ENCODE measurements at places on chromosomes 12 and 14.

DNA sequence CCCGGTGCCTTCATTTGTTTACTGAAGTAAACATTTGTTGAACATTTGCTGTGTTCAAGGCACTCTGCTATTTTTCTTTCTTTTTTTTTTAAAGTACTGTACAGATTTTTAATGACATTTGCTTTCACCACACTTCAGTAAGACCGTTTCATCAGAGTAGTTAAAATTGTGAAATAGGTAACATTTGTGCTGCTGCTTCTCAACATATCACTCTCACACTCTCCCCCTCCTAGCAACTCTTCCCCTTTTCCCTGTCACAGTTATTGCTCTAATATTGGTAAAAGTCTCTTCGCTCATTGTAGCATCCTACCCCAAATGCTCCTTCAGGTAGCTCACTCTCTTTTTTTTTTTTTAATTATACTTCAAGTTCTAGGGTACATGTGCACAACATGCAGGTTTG, 49.6 kb downstream of the SRGAP1 start:
- no peak for DNase-seq

GRCh38 chr12:91191513-91192111, 9.0 kb upstream of the DCN start:
- no peak for DNase-seq

DNA sequence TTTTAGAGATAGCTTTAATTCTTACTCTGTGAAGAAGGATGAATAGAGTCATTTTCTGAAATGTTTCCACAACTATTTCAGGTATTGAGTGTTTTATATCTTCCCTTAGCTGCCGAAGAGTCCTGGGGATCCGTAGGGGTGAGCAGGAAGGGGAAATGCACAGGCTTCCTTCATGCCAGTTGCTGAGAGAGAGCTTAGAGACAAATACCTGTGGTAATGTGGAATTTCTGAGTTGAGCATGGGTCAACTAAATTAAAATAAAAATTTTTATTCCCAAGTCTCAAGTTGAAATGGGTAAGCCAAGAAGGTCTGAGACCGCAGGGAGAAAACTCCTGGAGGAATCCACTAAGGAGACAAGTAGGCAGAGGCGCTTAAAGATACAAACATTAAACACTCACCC, 185.7 kb downstream of the DAD1 start:
- DNase-seq, result no peak

- DNase-seq, result no peak
These were observed 155.7 kb upstream of the GSC start for GRCh38 chr14:94925416-94926173.

- no peak for DNase-seq
These were observed at the start of gene OR10A7 for GRCh38 chr12:55220725-55221124. Gene OR10A7 (plus strand): TSS chr12:55221025. CDS start chr12:55221025, 0 bp downstream.

DNA sequence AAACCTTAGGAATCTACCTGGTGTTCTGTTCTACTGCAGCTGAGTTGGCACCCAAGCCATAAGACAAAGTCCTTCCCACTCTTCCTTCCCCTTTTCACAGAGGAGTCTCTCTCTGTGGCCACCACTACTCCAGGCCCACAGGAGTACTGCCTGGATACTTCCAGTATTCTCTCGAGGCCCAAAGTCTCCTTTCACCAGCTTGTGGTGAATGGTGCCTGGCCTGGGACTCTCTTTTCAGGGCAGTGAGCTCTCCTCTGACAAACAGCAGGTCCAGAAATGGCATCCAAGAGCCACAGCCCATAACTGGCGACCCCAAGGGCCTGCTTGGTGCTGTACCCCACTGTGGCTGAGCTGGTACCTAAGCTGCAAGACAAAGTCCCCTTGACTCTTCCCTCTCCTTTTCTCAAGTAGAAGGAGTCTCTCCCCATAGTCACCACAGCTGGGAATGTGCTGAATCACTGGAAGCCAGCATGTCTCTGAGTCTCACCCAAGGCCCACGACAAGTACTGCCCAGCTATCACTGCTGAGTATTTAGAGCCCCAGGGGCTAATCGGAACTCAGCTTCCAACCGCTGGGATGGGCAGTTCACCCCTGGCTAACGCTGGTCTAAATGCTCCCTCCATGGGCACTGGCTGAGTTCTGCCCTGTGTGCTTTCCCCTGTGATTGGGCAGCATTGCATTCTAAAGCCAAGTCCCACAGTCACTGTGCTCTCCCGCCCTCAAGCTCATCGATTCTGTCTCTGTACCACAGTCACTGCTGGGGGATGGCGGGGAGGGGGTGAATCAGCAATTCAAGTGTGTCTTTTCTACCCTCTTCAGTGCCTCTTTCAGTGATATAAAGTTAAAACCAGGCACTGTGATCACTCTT, 6.1 kb downstream of the A2ML1 start:
- no peak for DNase-seq

DNA sequence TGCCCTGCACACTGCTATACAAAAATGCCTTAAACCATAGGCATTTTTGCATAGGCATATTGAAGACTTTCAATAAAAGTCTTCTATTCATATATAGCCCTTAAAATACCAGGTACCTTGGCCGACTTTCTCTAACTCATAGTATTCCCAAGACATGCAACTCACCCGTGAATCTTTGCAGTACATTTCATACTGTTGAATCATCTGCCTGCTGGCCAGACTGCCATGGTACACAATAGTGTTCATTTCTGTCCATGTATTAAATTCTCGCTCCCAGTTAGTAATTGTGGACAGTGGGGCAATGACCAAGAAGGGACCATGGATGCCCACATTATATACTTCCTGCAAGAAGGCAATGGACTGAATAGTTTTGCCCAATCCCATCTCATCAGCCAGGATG, 24.3 kb upstream of the SUPT16H start:
- no peak for DNase-seq

DNA sequence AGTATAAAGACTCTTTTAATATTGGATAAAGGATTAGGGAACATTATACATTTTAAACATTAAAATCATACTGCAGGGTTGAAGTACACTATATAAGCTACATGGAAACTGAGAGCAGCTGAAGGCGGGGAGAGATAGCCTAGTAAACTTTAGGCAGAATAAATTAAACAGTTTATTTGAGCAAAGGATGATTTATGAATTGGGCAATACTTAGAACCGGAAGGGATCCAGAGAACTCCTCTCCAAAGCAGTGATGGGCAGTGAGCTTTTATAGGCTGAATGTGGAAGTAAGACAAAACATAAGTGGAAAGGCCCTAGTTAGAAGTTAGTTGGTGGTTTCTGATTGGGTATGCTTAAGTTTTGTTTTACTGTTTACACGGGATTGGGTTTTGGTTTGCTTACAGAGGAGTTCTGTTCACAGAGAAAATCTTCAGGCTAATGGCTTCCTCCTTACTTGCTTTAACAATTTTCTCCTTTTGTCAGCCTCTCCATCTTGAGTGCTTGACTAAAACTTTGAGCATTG, 18.9 kb downstream of the LEMD3 start:
- DNase-seq, result no peak

- DNase-seq, result no peak
These were observed 36.6 kb upstream of the AMN start for GRCh38 chr14:102885737-102886447.

DNA sequence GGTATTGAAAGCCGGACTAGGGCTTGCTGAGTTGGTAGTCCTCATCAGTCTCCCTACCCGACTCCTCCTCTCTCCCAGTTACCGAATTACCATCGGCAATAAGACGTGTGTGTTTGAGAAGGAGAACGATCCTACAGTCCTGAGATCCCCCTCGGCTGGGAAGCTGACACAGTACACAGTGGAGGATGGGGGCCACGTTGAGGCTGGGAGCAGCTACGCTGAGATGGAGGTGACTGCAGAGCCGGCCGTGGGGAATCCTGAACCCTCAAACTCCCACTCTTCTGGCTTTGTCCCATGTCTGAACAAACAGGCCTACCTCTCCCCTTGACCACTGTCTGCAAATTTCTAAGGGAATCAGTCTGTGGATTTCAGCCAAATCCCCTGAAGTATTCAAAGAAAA, 82.9 kb downstream of the ACACB start:
- DNase-seq, result no peak

- no peak for DNase-seq
These were observed 20.5 kb downstream of the ACTN1 start for GRCh38 chr14:68958553-68958952.

GRCh38 chr14:64117671-64118402, 176.3 kb downstream of the ESR2 start:
- no peak for DNase-seq

GRCh38 chr12:100164153-100164704, 21.6 kb upstream of the BLTP3B start:
- no peak for DNase-seq

DNA sequence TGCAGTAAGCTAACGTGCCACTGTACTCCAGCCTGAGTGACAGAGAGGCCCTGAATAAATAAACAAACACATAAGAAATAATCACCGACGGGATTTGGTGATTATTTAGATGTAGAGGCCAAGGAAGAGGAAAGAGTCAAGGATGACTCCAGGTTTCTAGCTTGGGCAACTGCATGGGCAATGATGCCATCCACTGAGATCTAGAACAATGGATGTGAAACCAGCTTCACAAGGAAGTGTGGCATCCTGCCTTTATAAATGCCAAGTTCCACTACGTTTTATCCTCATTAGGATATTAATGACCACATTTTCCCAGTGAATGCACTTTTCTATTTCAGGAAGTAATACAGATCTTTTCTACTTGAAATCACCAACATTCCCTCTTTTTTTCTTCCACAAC, 10.9 kb upstream of the PTGER2 start:
- no peak for DNase-seq

GRCh38 chr14:74596741-74597450, 15.1 kb downstream of the LTBP2 start:
- DNase-seq, result no peak

DNA sequence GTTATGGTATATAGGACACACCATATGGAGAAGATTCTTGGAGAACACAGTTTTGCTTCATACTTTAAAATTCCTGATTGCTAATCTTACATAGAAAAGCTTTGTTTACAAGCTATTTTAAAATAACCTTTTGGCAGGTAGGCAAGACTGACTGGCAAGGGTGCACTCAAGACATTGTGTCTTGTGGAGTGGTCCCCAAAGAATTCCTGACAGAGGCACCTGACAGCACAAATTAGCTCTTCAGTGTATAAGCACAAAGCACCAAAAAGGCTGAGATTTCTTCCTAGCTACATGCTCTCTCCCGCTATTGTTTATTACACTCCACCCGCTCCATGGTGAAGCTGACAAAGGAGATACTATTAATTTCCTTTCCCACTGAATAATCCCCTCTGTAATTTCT, 139.4 kb downstream of the MON2 start:
- no peak for DNase-seq

DNA sequence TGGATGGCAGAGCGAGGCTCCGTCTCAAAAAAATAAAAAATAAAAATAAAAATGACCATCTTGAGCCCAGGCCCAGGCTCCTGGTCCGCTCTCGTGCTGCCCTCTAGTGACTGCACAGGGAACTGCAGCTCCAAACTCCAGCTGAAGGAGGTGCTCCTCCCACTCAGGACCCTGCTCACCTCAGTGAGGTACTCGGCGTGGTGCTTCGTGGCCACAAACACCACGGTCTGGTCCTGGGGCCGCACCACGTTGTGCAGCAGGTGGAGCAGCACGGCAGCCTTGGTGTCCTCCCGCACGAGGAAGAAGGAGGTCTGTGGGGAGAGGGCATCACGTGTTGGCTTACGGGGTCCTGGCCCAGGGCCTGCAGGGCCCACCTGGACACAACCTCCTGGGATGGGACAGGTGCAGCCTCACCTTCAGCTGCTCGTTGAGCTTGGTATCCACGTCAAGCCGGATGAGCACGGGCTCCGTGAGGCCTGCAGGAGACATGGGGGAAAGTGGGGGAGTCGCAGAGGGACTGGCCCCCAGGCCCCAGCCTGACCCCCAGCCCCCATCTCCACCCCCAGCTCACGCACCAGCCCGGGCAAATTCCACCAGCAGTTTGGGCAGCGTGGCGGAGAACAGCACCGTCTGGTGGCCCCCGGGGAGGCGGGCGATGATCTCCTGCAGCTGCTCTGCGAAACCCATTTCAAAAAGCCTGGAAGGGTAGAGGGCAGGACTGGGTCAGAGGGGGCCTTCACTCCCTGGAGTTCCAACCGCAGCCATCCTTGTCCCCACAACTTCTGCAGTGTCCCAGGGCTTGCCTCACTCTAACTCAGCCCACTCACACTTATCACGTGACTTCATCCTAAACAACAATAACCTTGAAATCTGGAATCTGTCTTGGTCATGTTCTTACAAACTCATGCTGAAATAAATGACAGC, 10.6 kb downstream of the DDX54 start:
- peak; percentile 53 for DNase-seq

- DNase-seq, result no peak
These were observed 139.7 kb downstream of the PRIMA1 start for GRCh38 chr14:93648440-93649168.

- no peak for DNase-seq
These were observed 49.9 kb upstream of the ZDHHC17 start for GRCh38 chr12:76713986-76714385.

DNA sequence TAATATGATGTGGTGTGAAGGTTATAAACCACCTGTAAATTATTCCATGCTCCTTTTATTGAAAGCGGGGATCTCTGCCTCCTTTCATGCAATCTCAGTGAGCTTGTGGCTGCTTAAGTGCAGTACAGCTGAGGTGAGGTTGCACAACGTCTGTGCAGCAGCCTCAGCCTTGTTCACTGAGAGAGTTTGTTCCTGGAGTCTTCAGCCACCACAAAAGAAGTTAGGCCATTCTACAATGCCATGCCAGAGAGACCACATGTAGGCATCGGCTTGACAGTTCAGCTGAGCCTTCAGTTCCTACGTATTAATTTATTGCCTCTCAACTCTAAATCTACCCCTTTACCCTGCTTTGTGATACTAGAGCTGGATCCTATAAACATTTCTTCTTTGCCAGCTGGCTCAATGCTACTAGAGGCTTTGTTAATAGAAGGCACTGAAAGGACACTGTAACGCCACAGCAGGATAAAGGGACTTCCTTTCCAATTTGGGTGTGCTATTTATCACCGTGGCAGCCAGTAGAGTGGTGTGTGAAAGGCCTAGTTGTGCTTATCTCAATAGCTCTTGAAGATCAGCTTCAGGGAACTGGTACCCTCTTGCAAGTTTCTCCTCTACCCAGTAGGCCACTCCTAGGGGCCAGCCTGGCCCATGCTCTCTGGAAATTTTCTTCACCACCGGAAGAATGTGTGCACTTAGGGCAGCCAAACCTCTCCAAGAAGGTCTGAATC, 337.7 kb downstream of the IPO8 start:
- no peak for DNase-seq

DNA sequence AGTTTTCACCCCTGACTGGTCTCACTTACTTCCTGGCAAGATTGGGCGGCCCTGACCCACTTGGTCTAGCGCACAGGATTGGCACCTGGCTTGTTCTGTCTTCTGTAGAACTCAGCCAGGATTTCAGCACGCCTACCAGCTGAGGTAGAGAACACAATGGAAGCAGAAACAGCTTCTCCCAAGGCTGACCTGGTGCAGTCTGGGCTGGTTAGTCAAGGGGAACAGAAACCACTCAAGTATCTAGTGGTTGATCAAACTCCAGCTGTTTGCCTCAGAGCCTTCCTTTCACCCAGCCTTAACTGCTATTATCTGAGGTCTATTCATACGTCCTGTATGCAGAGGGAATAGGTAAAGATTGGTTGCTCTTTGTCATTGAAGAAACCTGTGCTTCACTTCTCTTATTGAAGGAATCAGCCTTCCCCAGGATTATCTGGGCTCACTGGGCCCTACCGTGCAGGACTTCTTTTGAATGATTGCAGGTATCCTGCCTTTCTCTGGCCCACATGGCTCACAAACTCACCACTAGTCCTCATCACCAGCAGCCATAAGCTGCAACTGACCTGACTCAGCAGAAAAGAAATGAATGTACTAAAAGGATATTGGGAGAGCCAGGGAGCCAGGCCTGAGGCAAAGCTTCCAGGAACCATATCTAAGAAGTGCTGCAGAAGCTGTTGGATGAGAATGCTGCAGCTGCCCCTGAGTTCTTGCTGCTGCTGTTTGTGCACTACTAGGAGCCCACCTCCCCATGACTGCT, 2.5 kb upstream of the PLEKHD1 start:
- no peak for DNase-seq

GRCh38 chr12:80838024-80838658, 99.6 kb downstream of the LIN7A start:
- DNase-seq, result no peak
